Activated CD4-positive, alpha-beta T cell treated with anti-CD3 and anti-CD28 coated beads, Interleukin-2, amount 10 ng/mL, durations not matched to agents 24 days and 14 days (primary cell): ENCODE measurements at places on chromosomes 7 and 10. TPM values are rescaled to one million over a fixed set of nuclear protein-coding genes. Genes with fewer than 3 reads are reported as not detected.
A peak's percentile ranks its signal among the peaks of the same experiment; 100 is the strongest.

DNA sequence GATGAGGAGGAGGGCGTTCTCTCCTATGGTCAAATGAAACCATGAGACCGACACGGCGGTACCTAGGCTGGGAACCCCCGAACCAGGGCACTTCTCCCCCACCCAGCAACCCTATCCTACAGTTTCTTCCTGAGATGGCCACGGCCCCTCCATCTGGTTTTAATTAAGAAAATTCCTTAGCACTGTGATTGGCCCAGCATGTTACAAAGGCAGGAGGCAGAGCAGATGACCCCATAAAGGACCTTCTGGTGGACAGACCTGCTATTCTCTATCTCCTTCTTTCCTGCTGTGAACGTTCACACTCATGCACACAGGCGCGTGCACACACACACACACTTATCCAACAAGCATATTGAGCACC, 129.4 kb downstream of the RGS10 start:
- H3K27ac ChIP-seq = no peak overlapping the region
- no peak for DNase-seq
- H3K4me1 ChIP-seq = no peaks in the 10 kb centered on the region
- no peaks in the 10 kb centered on the region for H3K36me3 ChIP-seq
- no peak overlapping the region for H3K4me3 ChIP-seq
- H3K27me3 ChIP-seq = no peaks in the 10 kb centered on the region

DNA sequence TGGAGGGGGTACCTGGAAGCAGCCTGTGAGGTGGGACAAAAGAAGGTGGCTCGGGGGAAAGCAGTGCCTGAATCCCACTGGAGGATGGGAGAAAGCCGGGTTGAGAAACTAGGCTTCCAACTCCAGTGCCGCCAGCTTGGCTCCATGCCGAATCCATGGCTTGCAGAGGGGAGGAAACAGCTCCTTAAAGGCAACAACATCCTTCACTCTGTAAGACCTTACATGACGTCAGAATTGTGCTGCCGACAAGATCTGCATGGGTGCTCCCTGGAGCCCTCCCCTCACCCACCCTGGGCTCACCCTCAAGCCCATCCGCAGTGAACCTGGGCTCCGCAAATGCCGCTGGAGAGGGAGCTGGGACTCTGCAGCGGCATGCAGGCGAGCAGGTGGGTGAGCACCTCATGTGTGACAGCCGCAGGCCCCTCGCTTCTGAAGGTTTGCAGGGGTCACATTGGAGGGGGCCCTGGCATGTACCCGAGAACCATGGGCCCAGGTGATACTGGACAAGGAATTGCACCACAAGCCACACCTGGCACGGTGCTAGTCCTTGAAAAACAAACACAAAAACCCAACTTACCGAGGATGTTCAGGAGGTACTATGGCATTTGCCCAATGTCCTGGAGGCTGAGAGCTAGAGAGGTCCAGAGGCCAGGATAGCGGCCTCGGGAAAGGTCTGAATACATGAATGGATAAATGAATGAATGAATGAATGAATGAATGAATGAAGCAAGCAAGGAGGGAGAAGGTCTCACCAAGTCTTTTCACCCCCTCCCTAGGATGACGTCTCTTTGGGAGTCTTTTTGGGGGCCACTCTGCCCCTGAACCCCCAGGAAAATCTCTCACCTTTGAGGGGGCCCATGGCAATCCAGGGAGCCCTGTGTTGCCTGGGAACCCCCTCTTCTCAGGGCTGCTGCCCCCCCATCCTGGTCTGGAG, 238.6 kb upstream of the SHH start:
- no peaks in the 10 kb centered on the region for H3K27me3 ChIP-seq
- no peaks in the 10 kb centered on the region for H3K36me3 ChIP-seq
- no peak for DNase-seq
- H3K4me1 ChIP-seq = no peaks in the 10 kb centered on the region
- no peak overlapping the region for H3K27ac ChIP-seq

DNA sequence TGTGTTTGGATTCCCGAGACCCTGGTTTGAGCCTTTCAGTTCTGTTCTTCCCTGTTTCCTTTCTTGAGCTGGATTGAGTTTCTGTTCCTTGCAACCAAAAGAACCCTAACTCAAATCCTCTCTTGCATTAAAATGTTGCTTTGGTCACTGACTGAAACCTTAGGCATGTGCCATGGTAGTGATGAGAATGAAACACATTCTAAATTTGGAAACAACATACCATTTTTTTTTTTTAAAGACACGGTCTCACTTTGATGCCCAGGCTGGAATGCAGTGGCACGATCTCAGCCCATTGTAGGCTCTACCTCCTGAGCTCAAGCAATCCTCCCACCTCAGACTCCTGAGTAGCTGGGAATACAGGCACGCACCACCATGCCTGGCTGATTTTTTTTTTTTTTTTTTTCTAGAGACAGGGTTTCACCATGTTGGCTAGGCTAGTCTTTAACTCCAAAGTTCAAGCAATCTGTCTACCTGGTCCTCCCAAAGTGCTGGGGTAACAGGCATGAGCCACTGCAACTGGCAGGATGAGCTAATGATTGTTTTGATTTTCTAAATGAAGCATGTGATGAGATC, 8.4 kb downstream of the THAP5 start:
- no peak for DNase-seq
- H3K36me3 ChIP-seq = peaks cover 46% of the 10 kb centered on the region
- no peaks in the 10 kb centered on the region for H3K27me3 ChIP-seq
- peaks cover 8% of the 10 kb centered on the region for H3K4me1 ChIP-seq
- H3K27ac ChIP-seq = no peak overlapping the region

DNA sequence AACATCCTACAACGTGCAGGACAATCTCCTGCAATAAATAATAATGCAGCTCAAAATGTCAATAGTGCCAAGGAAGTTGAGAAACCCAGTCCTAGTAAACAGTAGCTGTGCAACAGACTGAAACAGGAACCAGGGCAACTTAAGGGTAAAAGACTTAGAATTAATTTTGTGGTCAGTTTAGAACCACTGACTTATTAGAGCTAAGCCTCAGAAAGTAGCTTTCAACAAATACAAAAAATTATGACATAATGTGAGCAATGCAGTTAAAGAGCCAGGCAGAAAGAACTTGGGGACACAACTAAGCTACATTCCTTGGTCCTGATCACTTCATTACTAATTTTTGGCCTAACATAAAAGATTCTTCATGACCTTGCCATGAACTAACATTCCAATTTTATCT, 195.4 kb downstream of the MACC1 start:
- H3K4me1 ChIP-seq = no peaks in the 10 kb centered on the region
- no peak for DNase-seq

GRCh38 chr10:45427262-45427969, 53.4 kb downstream of the ALOX5 start:
- peaks cover 13% of the 10 kb centered on the region for H3K36me3 ChIP-seq
- H3K27ac ChIP-seq = no peak overlapping the region
- H3K4me1 ChIP-seq = peaks cover 34% of the 10 kb centered on the region
- DNase-seq = peak; percentile 47
- no peak overlapping the region for H3K4me3 ChIP-seq
- no peaks in the 10 kb centered on the region for H3K27me3 ChIP-seq

DNA sequence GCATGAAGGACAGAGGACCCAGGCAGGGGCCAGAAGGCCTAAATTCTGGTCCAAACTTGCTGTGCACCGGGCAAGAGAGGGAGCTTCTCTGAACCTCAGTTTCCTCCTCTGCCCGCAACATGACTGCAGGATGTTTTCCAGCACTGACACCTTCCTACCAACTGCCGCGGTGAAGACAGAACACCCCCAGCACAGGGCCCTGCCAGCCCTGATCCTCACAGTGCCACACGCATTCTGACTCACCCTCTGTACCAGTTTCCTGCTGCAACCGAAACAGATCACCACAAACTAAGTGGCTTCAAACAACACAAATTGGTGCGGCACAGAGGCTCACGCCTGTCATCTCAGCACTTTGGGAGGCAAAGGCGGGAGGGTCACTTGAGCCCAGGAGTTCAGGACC, 18.1 kb downstream of the MAD1L1 start:
- H3K4me3 ChIP-seq = no peak overlapping the region
- H3K36me3 ChIP-seq = peaks cover 42% of the 10 kb centered on the region
- DNase-seq = no peak
- peaks cover 5% of the 10 kb centered on the region for H3K4me1 ChIP-seq

GRCh38 chr7:28823582-28823981, 134.5 kb downstream of the TRIL start:
- H3K4me1 ChIP-seq = no peaks in the 10 kb centered on the region
- H3K27me3 ChIP-seq = peaks cover 5% of the 10 kb centered on the region
- H3K4me3 ChIP-seq = no peak overlapping the region
- DNase-seq = no peak

GRCh38 chr7:17651341-17651740, 289.0 kb downstream of the SNX13 start:
- DNase-seq = no peak
- peaks cover 7% of the 10 kb centered on the region for H3K27me3 ChIP-seq
- H3K4me3 ChIP-seq = no peak overlapping the region

GRCh38 chr7:105910172-105910571, 33.8 kb upstream of the ATXN7L1 start:
- no peak overlapping the region for H3K27ac ChIP-seq
- no peaks in the 10 kb centered on the region for H3K36me3 ChIP-seq
- H3K4me1 ChIP-seq = no peaks in the 10 kb centered on the region
- DNase-seq = no peak

- no peak for DNase-seq
- no peaks in the 10 kb centered on the region for H3K27me3 ChIP-seq
- no peak overlapping the region for H3K4me3 ChIP-seq
- no peak overlapping the region for H3K27ac ChIP-seq
- peaks cover 5% of the 10 kb centered on the region for H3K36me3 ChIP-seq
Measured at GRCh38 chr10:99682032-99682431, 22.7 kb downstream of the ENTPD7 start.

DNA sequence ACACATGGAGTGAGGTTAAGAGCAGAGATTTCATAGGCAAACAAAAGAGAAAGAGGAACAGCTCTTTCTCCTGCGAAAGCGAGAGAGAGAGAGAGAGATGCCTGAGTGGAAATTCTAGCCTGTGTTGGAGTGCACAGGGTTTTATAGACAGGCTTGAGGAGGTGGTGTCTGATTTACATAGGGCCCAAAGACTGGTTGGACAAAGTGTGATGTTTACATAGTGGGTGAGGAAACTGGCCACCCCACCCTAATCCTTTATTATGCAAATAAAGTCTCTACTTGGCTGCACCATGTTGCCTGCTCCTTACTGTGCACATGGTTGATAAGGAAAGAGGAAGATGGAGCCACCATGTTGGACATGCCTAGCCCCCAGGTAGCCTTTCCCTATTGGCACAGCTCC, 967.8 kb upstream of the SORCS1 start:
- H3K27ac ChIP-seq = no peak overlapping the region
- H3K4me1 ChIP-seq = no peaks in the 10 kb centered on the region
- no peak overlapping the region for H3K4me3 ChIP-seq
- no peak for DNase-seq

DNA sequence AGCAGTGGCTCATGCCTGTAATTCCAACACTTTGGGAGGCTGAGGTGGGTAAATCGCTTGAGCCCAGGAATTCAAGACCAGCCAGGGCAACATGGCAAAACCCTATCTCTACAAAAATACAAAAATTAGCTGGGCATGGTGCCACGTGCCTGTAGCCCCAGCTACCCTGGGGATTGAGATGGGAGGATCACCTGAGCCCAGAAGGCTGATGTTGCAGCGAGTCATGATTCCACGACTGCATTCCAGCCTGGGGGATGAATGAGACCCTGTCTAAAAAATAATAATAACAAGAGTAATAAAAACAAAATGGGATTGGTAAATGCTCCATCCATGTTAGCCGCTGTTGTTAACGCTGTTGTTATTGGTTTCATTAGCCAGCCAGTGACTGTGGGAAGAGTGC, 1.3 kb upstream of the HKDC1 start:
- no peak overlapping the region for H3K27ac ChIP-seq
- no peak overlapping the region for H3K4me3 ChIP-seq
- no peak for DNase-seq
- peaks cover 2% of the 10 kb centered on the region for H3K36me3 ChIP-seq
- H3K27me3 ChIP-seq = no peaks in the 10 kb centered on the region
- peaks cover 41% of the 10 kb centered on the region for H3K4me1 ChIP-seq

DNA sequence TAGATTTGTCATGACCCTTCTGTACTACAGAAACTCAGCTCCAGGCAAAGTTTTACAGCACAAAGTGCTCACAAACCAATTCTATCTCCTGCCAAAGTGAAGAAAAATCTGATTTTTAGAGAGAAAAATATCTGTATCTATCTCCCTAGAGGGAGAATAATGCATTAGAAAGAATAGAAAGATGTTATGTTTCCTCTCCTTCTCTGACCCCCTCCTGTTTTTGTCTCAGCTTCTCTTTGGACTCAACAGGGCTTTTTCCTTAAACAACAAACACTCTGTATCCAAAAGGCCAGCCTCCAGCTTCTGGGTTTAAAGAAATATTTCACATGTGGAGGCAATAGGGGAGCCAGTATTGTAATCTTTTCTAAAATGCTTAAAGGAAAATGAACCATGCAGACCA, 627.4 kb downstream of the REEP3 start:
- H3K4me1 ChIP-seq = no peaks in the 10 kb centered on the region
- no peak for DNase-seq
- H3K36me3 ChIP-seq = no peaks in the 10 kb centered on the region
- H3K27me3 ChIP-seq = no peaks in the 10 kb centered on the region
- H3K4me3 ChIP-seq = no peak overlapping the region
- H3K27ac ChIP-seq = no peak overlapping the region

DNA sequence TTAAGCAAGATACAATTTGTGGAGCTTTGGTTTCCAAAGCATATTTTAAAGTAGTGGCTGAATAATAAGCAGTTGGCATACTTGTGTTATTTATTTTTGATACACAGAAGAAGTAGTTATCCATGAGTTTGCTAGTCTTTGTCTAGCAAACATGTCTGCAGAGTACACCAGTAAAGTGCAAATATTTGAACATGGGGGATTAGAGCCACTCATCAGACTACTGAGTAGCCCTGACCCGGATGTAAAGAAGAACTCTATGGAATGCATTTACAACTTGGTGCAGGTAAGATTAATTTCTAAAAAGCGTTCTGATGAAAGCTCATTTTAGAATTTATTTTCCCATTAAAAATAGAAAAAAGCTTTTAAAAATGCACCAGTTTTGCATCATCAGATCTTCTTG, 31.4 kb downstream of the ARMC3 start:
- H3K36me3 ChIP-seq = no peaks in the 10 kb centered on the region
- peaks cover 7% of the 10 kb centered on the region for H3K27me3 ChIP-seq
- no peak overlapping the region for H3K4me3 ChIP-seq
- H3K4me1 ChIP-seq = no peaks in the 10 kb centered on the region
- no peak overlapping the region for H3K27ac ChIP-seq

DNA sequence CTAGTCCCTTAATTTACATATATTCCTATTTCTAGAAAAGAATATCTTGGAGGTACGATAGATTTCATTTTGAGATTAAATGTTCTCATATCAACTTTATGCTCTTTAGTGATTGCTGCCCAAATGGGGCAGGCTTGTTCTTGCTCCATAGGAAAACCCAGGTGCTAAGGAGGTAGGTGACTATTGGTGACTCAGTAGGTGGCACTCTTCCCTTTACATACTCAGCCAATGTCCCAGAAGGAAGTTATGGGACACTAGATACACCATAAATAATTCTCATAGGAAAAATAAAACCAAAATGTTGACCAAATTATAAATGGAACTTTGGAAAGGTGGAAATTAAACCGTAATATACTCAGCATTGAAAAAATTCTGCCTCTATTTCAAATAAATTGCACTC, 4.0 kb downstream of the SKAP2 start:
- no peak for DNase-seq
- H3K36me3 ChIP-seq = peaks cover 2% of the 10 kb centered on the region
- H3K27me3 ChIP-seq = peaks cover 64% of the 10 kb centered on the region
- H3K27ac ChIP-seq = no peak overlapping the region
- peaks cover 17% of the 10 kb centered on the region for H3K4me1 ChIP-seq

AQP1 gene
- not detected in 2 replicates for total RNA-seq

CCDC71L gene
- total RNA-seq = 19.5 and 21.3 TPM in 2 replicates

C10orf53 gene
- total RNA-seq = not detected in 2 replicates

NUP42 gene
- 51.9 and 60.9 TPM in 2 replicates for total RNA-seq

SDHAF3 gene
- 24.9 and 27.8 TPM in 2 replicates for total RNA-seq

SPDYE5 gene
- 0.14 TPM in 1 of 2 replicates, not detected in the other for total RNA-seq

SPDYE6 gene
- not detected in 2 replicates for total RNA-seq

ZNF488 gene
- 0.07 TPM in 1 of 2 replicates, not detected in the other for total RNA-seq
